ENCODE measurements at places on chromosomes 6 and 20. TPM values are rescaled to one million over a fixed set of nuclear protein-coding genes. Genes with fewer than 3 reads are reported as not detected.

Gene SLC22A2
- polyA plus RNA-seq, result not detected

- no peak for DNase-seq
Measured at GRCh38 chr20:53322651-53323050, 271.0 kb downstream of the ZNF217 start.

DNA sequence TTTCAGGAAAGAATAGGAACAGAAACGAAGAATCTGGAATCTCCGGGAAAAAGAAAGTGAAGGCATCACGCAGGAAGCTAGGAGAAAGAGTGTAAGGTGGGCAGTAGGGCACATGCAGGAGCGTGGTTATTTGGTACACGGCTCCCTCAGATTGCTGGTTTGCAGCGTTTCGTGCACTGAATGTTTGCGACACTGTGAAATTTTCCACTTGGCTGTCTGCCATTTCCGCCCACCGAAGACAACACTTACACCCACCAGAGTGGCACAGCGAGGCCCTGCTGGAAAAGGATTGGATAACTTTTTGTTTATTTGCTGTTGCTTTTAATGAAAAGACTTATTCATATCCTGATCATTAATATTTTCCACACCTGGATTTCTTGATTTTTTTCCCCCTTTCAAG is 248.3 kb downstream of the GMPR start:
- DNase-seq, result no peak

Gene BPIFA1
- not detected for polyA plus RNA-seq

GRCh38 chr20:50604451-50604850 is 86.9 kb downstream of the RIPOR3 start:
- no peak for DNase-seq

GRCh38 chr6:52435345-52435744 is 15.2 kb downstream of the EFHC1 start:
- no peak for DNase-seq

- peak; percentile 84 for DNase-seq
Measured at GRCh38 chr6:136791296-136792094, 782 bp downstream of the MAP3K5 start.

Gene SLC12A5
- polyA plus RNA-seq, result 0.93 TPM

Gene SNAI1
- 2.2 TPM for polyA plus RNA-seq

GRCh38 chr6:79810871-79811270 is 136.5 kb downstream of the ELOVL4 start:
- DNase-seq, result no peak

GRCh38 chr20:5030348-5031205 is 29.3 kb upstream of the SLC23A2 start:
- no peak for DNase-seq
